ENCODE measurements at places on chromosomes 6 and 20. TPM values are rescaled to one million over a fixed set of nuclear protein-coding genes. Genes with fewer than 3 reads are reported as not detected.

DNA sequence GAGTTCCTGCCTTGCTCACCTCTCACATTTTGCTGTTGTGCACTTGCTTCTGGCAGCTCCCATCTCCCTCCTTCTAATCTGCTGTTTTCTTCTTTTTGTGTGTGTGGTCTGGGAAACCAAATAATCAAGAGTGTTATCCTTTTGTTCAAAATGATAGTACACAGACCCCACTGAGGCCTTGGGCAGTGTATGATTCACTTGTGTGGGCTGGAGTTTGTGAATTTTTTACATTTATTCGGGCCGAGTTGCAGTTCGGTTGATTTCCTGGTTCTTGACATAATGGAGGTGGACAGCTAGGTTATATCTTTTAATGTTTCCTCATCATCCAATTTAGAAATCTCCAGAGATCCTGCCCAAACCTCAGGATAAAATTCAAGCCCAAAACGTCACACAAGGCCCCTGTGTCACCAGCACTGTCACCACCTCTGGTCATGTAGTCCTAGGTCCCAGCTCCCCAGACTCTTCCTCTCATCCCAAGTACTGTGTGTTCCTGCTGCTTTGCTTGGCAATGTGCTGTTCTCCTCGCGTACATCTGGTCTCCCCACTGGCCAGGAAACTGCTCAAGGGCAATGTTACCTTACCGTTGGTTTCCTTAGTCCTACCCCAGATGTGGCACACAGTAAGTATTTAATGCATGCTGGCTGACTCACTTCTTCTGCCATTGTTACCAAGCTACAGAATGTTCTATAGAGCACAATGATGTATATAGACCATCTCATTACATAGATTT, 55.7 kb upstream of the PHACTR2 start:
- DNase-seq = peak; percentile 71

- no peak for DNase-seq
Observed at GRCh38 chr6:129583866-129584265, 126.1 kb downstream of the ARHGAP18 start.

GRCh38 chr6:38639498-38640215, at the start of gene BTBD9:
BTBD9 (minus strand) TSS chr6:38639929.
- DNase-seq = peak; percentile 81

GRCh38 chr6:144317736-144318135, 32.6 kb downstream of the UTRN start:
- DNase-seq = peak; percentile 64

GRCh38 chr6:130070792-130071191, 52.4 kb downstream of the L3MBTL3 start:
- DNase-seq = peak; percentile 21

- DNase-seq = no peak
Observed at GRCh38 chr6:138145402-138145801, 16.3 kb upstream of the ARFGEF3 start.

GRCh38 chr20:14928083-14928482, 590.7 kb upstream of the FLRT3 start:
- DNase-seq = no peak

- no peak for DNase-seq
Observed at GRCh38 chr20:10488534-10488933, 53.4 kb downstream of the SLX4IP start.

DNA sequence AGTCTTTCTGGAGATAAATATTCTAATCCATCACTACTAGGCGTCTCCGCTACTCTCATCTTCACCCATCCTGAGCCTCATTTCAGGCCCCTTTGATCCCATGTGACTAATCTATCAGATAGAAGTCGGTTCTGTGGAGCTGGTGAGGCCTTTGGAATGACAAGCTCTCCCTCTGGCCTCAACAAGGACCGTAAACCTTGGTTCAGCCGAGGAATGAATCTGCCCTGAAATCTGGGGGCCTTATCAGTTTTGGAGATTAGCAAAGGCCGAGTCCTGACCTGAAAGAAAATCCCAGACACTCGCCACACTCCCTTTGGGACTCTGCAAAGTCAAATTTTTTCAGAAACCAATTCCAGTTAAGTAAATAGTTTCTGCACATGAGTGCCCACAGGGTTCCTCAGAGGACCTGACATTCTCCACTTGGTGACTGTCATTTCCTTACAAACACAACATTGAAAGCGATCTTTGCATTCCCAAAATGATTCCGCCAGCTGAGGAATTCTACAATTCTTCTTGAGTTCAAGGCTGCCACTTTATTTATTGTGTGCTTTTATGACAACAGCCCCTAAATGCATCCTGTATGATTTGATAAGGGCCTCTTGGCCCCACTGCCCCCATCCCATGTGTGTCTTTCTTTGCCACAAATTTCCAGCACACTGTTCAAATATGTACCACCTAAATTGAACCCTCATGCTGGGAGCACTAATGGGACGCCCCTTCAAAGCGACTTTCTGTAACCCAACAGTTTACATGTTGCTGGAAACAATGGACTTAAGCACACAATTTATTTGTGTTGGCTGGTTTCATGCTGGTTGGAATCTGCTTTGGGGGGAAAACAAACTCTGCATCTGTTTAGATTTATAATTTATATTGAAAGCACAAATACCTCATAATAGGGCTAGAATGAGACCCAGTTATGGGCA, 10.0 kb upstream of the RIPOR3 start:
- no peak for DNase-seq

GRCh38 chr20:16580147-16580546, 6.9 kb upstream of the KIF16B start:
- DNase-seq = peak; percentile 90

DNA sequence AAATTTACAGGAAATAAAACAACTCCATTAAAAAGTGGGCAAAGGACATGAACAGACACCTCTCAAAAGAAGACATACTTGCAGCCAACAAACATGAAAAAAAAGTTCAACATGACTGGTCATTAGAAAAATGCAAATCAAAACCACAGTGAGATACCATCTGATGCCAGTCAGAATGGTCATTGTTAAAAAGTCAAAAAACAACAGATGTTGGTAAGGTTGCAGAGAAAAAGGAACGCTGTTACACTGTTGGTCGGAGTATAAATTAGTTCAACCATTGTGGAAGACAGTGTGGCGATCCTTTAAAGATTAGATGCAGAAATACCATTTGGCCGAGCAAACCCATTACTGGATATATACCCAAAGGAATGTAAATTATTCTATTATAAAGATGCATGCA, 858.0 kb upstream of the FLRT3 start:
- no peak for DNase-seq

DNA sequence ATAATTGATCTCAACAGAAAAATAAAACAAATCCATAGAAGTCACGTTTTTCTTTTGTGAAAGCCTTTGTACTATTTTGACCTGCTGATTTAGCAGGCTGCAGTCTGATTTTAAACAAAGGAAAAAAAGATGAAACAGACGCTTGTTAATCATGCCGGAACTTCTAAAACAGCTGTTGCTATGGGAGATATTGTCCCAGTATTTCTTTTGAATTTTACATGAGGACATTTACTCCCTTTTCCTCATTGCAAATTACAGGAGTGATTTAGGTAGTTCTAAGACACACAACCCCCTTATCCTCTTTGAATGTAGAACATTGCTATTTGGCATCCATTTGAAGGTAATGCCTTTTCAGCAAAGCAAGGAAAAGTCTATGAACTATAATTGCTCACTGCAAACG, 416.1 kb downstream of the BCKDHB start:
- DNase-seq = no peak

GRCh38 chr6:105644073-105644489, 241.2 kb upstream of the PREP start:
- no peak for DNase-seq

DNA sequence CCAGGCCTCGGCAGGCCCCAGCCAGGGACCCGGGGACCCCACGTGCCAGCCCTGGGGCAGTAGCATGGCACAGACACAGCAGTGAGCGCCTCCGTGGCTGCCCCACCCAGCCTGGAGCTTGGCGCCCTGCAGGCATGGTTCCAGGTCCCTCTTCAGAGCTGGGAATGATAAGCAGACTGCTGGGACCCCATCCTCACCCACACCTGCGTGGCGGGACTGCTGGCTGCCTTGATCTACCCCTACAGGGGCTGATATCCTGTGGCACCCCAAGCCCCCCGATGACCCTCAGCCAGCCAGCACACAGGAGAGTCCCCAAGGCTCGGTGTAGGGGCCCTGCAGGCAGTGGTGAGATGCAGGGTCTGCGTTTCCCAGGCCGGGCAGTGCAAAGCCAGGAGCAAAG, 47.1 kb downstream of the YTHDF1 start:
- no peak for DNase-seq

DNA sequence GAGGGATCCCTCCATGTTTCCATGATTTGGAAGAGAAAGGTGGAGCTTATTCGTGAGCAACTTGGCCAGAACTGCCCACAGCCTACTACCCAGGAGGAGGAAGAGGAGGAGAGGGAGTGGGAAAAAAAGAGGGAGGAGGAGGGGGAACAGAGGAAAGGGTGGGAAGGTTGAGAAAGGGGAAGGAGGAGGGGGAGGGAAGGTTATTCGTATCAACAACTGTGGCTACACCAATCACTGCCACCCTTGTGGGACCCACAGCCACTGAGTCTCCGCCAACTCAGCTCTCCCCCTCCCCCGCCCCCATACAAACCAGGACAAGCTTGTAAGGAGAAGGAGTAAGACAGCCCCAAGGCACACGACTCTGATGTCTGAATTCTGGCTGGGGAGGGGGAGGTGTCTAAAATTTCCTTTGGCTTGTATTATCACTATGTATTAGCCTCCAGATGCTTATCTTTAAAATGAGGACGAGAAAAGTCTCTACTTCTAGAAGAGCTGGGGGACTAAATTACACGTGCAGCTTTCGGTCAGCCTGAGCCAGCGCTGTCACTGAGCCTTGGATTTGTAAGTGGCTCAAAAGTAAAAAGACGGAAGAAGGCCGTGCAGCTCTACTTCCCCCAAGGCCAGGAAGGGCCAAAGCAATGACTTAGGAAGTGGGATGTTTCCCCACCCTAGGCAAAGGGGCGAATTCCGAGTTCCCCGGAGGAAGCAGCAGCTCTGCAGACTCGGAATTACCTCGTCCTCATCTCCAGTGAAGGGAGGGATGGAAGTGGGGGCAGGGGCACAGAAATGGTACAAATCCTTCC, 1.0 kb downstream of the FKBP1A start:
- DNase-seq = peak; percentile 89

DNA sequence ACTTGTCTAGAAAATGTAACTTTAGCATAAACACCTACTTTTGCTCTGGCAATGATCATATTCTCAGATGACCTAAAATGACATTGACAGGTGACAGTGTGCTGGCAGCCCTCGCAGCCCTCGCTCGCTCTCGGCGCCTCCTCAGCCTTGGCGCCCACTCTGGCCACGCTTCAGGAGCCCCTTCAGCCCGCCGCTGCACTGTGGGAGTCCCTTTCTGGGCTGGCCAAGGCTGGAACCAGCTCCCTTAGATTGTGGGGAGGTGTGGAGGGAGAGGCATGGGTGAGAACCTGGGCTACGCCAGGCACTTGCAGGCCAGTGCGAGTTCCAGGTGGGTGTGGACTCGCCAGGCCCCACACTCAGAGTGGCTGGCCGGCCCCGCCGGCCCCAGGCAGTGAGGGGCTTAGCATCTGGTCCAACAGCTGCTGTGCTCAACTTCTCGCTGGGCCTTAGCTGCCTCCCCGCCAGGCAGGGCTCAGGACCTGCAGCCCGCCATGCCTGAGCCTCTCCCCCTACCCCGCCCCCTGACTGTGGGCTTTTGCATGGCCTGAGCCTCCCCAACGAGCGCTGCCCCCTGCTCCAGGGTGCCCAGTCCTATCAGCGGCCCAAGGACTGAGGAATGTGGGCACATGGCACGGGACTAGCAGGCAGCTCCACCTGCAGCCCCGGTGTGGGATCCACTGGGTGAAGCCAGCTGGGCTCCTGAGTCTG, 17.2 kb downstream of the GSTA1 start:
- no peak for DNase-seq

DNA sequence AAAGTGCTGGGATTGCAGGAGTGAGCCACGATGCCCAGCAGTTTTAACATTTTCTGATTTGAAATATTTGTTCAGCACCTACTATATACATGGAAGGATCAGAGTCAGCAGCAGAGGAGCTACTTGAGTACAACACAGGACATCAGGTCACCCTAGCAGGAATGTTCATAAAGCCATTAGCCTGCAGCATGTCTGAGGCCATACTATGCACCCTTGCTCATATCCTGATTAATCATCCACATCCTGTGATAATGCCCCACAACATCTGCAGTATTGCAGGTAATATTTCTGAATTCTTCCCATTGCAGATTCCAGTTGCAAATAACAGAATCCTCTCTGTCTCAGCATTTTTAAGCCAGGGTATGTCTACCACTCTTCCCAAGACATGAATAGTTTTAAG, 171.0 kb upstream of the PRND start:
- DNase-seq = peak; percentile 91

GRCh38 chr6:23016696-23017095, 447.3 kb downstream of the HDGFL1 start:
- DNase-seq = no peak

DNA sequence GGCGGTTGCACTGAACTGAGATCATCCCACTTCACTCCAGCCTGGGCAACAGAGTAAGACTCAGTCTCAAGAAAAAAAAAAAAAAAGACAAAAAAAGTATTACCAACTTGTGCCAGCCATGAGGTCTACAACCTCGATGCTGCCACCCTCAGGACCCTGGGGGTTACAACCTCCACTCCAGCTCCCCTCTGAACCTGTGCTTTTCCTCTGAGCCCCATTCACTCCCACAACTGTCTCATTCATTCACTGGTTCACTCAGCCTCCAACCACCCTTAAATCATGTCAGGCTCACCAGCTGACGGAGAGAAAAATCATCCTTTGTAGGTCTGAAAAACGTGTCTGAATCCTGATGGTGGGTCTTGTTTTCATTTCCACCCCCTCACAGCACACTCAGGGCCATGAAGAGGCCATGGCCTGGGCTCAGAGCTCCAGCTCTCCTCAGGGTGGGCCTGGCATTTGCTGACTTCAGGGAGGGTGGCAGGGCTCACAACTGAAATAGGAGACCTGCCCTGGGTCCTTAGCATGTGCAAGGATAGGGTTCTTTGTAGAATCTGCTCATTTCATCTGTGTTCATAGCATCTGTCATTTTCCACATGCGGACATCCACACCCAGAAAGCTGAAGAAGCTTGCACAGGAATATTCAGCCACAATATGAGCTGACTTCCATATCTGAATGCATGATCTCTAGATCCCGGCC, 1.9 kb upstream of the ULBP1 start:
- peak; percentile 17 for DNase-seq

GRCh38 chr20:4689220-4689619, 32.5 kb upstream of the PRND start:
- DNase-seq = no peak

GRCh38 chr6:64000818-64001491, 365.4 kb downstream of the PHF3 start:
- no peak for DNase-seq

- no peak for DNase-seq
Observed at GRCh38 chr6:34152806-34153520, 7.1 kb upstream of the GRM4 start.

Gene CALHM6
- 9.6 TPM for total RNA-seq

Gene SCUBE3
- total RNA-seq = 0.10 TPM

Gene APCDD1L
- total RNA-seq = 122 TPM

Gene OR2H1
- total RNA-seq = not detected

Gene PRR18
- total RNA-seq = not detected

Gene AGER
- total RNA-seq = 0.98 TPM

Gene CRIP3
- not detected for total RNA-seq

Gene NRN1
- 32.8 TPM for total RNA-seq

Gene TM9SF4
- 52.9 TPM for total RNA-seq

Gene PRRT1
- not detected for total RNA-seq

Gene PPP1R14C
- not detected for total RNA-seq

Gene LRRC73
- total RNA-seq = 0.60 TPM

Gene FAM217B
- total RNA-seq = 12.6 TPM

Gene TP53TG5
- not detected for total RNA-seq

Gene CFAP206
- not detected for total RNA-seq

Data from RPMI7951 (cell line).